ENCODE measurements at places on chromosomes 6 and 20.
A peak's percentile ranks its signal among the peaks of the same experiment; 100 is the strongest.

DNA sequence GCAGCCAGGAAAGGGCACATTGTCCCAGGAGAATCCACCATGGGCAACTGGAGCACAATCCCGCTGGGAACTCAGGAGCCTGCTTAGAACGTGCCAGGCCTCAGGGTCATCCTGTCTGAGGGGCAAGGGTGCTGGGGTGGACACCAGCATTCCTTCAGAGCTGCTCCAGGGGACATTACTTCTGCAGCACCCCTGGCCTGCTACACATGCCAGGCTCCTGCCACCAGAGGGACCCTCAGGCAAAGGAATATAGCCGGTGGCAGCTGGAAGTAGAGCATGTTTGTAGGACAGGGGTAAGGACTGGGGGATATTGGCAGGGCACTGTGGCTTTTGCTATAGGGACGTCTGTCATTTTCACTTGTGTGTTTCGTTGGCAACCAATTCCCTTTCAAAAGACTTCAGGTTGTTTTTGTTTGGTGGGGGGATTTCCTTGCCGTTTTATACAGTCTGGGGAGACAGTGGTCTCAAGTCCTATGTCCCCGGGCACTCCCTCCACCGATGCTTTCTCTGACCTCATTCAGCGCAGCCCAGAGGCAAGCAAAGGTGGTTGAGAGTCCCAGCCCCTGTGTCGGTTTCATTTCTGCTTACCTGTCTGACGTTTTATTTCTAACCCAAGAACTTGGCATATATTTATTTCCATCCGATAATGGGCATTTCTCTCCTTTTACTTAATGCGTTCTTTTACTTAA lies 130.8 kb downstream of the JPH2 start:
- DNase-seq, result peak; percentile 32

- DNase-seq, result no peak
Measured at GRCh38 chr6:19692506-19693298, 144.5 kb upstream of the ID4 start.

- no peak for DNase-seq
Measured at GRCh38 chr6:74741646-74742045, 464.2 kb downstream of the COL12A1 start.

- no peak for DNase-seq
Measured at GRCh38 chr20:51463998-51464397, 78.5 kb downstream of the NFATC2 start.

DNA sequence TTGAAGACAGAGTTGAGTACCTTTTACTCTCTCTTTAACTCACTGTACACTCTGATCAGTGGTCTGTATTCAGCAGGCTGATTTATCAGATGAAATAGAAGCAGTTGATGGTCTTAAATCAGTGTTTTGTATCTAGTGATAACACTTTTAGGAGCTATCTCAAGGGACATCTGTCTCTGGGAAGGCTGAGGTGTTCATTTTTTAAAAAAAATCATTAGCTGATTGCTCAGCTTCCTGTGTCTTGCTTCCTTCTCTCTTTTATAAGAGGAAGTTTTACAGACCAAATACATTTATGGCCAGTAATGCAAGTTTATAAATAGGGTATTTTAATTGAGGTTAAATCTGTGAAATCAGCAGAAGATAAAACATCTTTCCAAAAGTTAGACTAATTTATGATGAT lies 12.0 kb upstream of the CCDC170 start:
- no peak for DNase-seq

GRCh38 chr20:33744773-33745385 lies 13.1 kb downstream of the ZNF341 start:
- no peak for DNase-seq

GRCh38 chr6:130111031-130111430 lies 92.7 kb downstream of the L3MBTL3 start:
- no peak for DNase-seq

GRCh38 chr20:7085467-7085866 lies 318.0 kb downstream of the BMP2 start:
- DNase-seq, result no peak

DNA sequence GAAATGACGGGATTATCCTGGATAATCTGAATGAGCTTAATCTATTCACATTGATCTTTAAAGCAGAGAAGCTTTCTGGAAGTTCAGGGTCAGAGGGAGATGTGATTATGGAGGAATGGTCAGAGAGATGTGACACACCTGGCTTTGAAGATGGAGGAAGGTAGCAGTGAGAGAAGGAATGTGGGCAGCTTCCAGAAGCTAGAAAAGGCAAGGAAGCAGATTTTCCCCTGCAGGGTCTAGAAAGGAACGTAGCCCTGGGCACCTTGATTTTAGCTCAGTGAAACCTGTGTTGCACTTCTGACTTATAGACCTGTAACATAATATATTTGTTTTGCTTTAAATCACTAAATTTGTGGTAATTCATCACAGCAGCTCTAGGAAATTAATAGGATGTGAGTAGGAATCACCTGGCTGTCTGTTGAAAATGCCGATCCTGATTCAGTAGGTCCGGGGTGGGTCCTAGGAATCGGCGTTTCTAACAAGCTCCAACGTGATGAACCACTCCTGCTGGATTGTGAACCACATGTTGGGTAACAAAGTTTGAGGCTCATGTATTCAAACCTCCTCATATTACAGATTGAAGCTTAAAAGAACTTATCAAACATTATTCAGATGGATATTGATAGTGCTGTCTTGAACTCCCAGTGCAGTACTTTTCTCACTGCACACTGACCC lies 157.0 kb downstream of the GJA1 start:
- no peak for DNase-seq

GRCh38 chr6:76026101-76026500 lies 46.4 kb downstream of the IMPG1 start:
- no peak for DNase-seq

GRCh38 chr6:80553071-80553740 lies 446.7 kb downstream of the BCKDHB start:
- DNase-seq, result no peak

DNA sequence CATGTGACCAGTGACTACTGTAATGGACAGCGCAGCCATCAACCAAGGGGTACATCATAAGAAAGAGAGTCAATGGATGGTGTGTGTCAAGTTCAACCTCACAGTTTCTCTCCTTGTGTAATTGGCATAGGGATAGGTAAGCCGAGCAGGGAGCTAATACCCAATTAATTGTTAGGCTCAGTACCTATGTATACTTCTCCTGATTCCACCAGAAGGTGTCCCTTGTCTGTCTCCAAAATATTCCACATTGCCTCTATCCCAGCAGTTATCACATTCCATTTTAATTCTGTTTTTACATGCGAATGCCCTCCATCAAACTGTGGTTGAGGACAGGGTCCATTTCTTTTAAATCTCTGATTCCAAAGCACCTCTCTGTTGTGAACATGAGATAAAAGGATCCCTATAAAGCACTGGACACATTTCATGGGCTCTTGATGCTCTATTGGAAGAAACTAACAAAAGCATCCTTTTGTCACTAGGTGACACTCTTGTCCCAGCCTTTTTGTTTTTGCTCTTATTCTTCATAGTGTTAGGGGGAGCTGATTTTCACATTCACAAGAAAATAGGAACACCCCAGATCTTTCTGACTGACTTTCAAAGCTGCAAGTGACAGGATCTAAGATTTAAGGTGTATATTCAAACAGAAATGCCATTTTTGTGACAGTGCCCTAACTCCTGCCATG lies 38.9 kb downstream of the FBXO9 start:
- DNase-seq, result peak; percentile 42

GRCh38 chr20:1711826-1712601 lies 54.4 kb upstream of the SIRPG start:
- DNase-seq, result no peak

DNA sequence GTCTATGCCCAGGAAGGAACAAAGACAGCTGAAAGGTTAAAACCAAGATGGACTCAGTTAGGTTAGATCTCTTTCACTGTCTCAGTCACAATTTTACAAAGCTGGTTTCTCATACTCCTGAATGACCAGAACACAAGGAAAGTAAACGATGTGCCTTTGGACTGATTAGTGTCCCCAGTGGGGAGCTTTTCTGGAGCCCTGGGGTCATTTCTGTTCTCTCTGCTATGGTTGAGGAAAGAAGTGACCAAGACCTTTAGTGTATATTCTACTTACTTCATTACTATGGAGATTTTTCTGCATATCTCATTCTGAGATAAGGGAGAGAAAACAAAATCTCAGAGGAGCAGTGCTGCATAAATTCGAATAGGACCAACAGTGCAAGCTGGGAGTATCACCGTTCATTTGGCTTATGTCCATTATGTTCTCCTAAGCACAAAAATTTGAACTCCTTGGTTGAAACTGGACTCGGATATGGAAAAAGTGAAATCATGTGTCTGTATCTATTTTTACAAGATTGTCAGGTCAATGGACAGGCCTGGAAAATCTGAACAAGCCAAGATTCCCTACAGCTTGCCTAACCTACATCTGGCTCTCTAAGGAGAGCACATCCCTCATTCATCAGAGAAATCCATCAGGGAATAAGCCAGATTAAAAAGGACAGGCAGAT lies 34.4 kb upstream of the ENPP1 start:
- no peak for DNase-seq

GRCh38 chr6:102485480-102485879 lies 1092.0 kb downstream of the GRIK2 start:
- DNase-seq, result no peak

- DNase-seq, result no peak
Measured at GRCh38 chr6:16400248-16400760, 161.9 kb downstream of the GMPR start.

All from HCEC 1CT (cell line).